Camera-type eye (tissue), 1 donor: ENCODE measurements at places on chromosomes 2 and 18. TPM values are rescaled to one million over a fixed set of nuclear protein-coding genes. Genes with fewer than 3 reads are reported as not detected.

The MC4R gene
- total RNA-seq = 1.2 TPM

The ZNF397 gene
- 81.5 TPM for total RNA-seq

The G6PC2 gene
- total RNA-seq = 4.2 TPM

The ASB18 gene
- not detected for total RNA-seq

The DUSP19 gene
- 9.3 TPM for total RNA-seq

The COL6A3 gene
- total RNA-seq = 291 TPM
